Activated CD8-positive, alpha-beta T cell treated with anti-CD3 and anti-CD28 coated beads, Interleukin-2, amount 10 ng/mL, durations not matched to agents 7 days and 5 days (primary cell): ENCODE measurements at places on chromosomes 5 and 9. TPM values are rescaled to one million over a fixed set of nuclear protein-coding genes. Genes with fewer than 3 reads are reported as not detected.

CACNA1B gene
- total RNA-seq, result not detected

ADRA1B gene
- not detected for total RNA-seq

VPS13A gene
- 39.4 TPM for total RNA-seq

AQP3 gene
- total RNA-seq, result 29.9 TPM

FBXW5 gene
- 103 TPM for total RNA-seq

- no peak overlapping the region for H3K27ac ChIP-seq
- H3K4me3 ChIP-seq, result no peak overlapping the region
- H3K27me3 ChIP-seq, result peaks cover 2% of the 10 kb centered on the region
- no peak for DNase-seq
- peaks cover 4% of the 10 kb centered on the region for H3K4me1 ChIP-seq
Measured at GRCh38 chr5:112846556-112846955, 14.5 kb upstream of the SRP19 start.

DNA sequence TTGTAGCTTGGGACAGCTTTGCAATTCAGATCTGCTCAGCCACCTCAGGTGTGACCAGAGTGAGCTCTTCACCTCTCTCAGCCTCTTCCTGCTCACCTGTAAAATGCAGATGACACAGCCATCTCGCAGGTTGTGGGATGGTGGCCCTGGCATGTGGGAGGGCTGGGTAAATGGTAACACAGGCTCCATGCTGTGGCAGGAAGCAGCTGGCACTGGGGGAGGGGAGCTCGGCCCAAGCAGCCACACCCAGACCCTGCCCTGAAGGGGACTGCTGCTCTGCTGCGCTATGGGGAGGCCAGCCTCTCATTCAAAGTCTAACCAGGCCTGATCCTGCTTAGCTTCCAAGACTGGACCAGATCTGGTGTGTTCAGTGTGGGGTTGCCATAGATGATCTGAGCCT is 24.1 kb downstream of the PHF2 start:
- DNase-seq, result no peak
- no peaks in the 10 kb centered on the region for H3K27me3 ChIP-seq
- H3K4me1 ChIP-seq, result peaks cover 36% of the 10 kb centered on the region
- H3K27ac ChIP-seq, result no peak overlapping the region

DNA sequence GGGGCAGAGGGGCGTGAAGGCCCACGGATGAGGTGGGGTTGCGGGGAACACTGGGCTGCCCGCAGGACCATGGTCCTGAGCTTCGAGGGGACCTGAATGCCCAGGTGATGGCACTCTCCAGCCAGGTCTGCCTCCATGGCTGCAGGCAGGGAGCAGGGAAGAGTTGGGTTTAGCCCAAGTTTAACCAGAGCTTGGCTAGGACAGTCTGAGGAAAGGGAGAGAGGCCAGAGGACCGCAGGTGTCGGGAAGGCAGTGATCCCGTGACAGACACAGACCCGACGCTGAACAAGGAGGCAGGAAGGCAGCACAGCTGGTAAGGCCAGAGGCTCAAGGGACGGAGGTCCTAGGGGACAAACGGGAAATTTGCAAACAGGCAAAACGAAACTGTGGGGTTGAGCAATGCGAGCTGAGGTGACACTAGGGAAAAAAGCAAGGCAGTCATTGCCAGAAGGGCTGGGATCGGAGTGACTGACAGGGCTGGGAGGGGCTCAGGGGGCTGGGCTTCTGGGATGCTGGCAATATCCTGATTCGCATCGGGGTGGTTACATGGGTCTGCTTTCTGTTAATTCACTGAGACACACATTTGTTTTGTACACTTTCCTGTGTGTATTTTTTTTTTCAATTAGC is 25.0 kb downstream of the ARPC5L start:
- no peaks in the 10 kb centered on the region for H3K4me1 ChIP-seq
- no peaks in the 10 kb centered on the region for H3K27me3 ChIP-seq
- no peak for DNase-seq
- H3K36me3 ChIP-seq, result peaks cover 40% of the 10 kb centered on the region
- no peak overlapping the region for H3K27ac ChIP-seq

DNA sequence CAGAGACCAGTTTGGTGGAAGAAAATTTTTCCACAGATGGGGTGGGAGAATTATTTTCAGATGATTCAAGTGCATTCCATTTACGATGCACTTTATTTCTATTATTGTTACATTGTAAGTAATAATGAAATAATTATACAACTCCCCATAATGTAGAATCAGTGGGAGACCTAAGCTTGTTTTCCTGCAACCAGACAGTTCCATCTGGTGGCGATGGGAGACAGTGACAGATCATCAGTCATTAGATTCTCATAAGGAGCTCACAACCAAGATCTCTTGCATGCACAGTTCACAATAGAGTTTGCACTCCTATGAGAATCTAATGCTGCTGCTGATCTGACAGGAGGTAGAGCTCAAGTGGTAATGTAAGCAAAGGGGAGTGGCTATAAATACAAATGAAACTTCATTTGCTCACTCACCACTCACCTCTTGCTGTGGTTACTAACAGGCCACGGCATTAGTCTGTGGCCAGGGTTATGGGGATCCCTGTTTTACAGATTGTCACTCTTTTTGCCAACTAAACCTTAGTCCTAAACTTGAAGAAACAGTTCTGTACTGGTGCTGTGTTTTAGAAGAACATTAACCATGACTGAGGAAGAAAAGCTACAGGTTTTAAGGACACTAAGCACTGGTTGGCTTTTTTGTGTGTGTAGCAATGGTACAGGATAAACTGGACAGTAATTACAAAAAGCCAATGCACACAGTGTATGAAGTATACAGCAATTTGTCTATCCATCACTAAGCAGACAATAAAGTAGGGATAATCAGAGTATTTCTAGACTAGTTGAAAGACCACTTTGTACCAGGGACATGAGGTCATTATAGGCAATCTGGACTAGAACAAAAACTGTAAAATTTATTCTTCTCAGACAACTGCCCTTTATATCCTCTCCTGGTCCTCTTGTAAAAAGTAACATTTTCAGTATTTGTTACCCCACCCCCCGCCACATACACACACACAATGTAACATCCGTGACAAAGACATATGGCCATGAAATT is 9.9 kb downstream of the TMEM232 start:
- H3K4me3 ChIP-seq, result no peak overlapping the region
- H3K27ac ChIP-seq, result no peak overlapping the region
- H3K36me3 ChIP-seq, result no peaks in the 10 kb centered on the region
- no peak for DNase-seq

GRCh38 chr5:124103671-124104070 is 591.7 kb downstream of the CSNK1G3 start:
- no peak overlapping the region for H3K4me3 ChIP-seq
- no peak for DNase-seq
- H3K36me3 ChIP-seq, result no peaks in the 10 kb centered on the region
- no peak overlapping the region for H3K27ac ChIP-seq

- DNase-seq, result no peak
- H3K4me1 ChIP-seq, result no peaks in the 10 kb centered on the region
- no peaks in the 10 kb centered on the region for H3K27me3 ChIP-seq
Measured at GRCh38 chr5:54397420-54397819, 58.1 kb upstream of the HSPB3 start.

- H3K27me3 ChIP-seq, result peaks cover 12% of the 10 kb centered on the region
- no peak overlapping the region for H3K27ac ChIP-seq
- no peak for DNase-seq
- no peaks in the 10 kb centered on the region for H3K36me3 ChIP-seq
- H3K4me3 ChIP-seq, result no peak overlapping the region
- H3K4me1 ChIP-seq, result no peaks in the 10 kb centered on the region
Measured at GRCh38 chr9:134318481-134318891, 7.8 kb upstream of the RXRA start.

GRCh38 chr9:111300140-111300735 is 29.8 kb downstream of the OR2K2 start:
- DNase-seq, result no peak
- H3K4me1 ChIP-seq, result no peaks in the 10 kb centered on the region
- no peaks in the 10 kb centered on the region for H3K36me3 ChIP-seq
- peaks cover 4% of the 10 kb centered on the region for H3K27me3 ChIP-seq

DNA sequence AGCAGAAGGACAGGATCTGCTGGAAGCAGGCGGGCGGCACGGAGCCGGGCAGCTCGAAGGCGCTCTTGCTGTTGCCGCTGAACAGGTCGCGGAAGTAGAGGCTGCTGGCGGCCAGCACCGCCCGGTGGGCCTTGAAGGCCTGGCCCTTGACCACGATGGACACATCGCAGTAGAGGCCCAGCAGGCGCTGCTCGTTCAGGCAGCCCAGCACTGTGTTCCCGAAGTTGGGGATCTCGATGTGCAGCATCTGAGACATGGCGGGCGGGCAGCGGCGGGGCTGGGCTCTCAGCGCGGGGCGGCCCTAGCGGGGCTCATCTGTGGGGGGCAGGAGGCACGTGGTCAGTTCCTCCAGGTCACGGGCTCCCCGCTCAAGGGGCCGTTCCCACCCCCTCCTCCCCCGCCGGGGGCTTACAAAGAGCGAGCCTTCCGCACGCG is 44.8 kb downstream of the NACC2 start:
- no peak overlapping the region for H3K4me3 ChIP-seq
- H3K27me3 ChIP-seq, result peaks cover 14% of the 10 kb centered on the region
- peaks cover 4% of the 10 kb centered on the region for H3K4me1 ChIP-seq
- no peak overlapping the region for H3K27ac ChIP-seq
- H3K36me3 ChIP-seq, result no peaks in the 10 kb centered on the region

DNA sequence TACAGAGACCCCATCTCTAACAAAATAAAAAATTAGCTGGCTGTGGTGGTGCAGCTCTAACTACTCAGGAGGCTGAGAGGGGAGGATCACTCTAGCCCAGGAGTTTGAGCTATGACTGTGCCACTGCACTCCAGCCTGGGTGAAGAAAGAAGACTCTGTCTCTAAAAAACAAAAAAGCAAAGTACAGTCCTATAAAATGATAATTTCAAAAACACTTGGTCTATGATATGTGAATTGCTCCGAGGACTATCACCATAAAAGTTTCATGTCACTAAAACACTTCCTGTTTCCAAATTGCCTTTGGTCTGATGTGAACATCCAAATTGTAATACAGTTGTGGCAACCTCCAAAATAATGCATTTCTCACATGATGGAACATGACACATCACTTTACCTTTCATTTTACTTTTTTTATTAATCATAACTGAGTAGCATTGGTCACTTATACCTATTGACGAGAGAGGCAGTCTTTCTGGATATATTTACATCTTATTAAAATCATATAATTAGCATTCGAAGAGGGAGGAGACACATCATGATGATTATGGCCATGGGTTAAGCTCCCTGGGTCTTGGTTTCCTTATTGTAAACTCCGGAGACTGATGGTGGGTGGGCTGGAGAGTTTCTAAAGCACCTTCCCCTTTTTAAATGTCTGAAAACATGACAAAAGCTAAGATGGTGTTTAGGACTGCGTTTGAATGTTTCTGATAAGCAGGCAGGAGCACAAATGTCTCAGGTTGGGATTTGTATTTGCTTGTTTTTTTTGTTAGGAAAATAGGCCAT is 25.8 kb upstream of the CD180 start:
- DNase-seq, result no peak
- peak overlapping the region; percentile 61 for H3K4me3 ChIP-seq
- H3K27me3 ChIP-seq, result no peaks in the 10 kb centered on the region
- peaks cover 23% of the 10 kb centered on the region for H3K36me3 ChIP-seq
- H3K4me1 ChIP-seq, result peaks cover 58% of the 10 kb centered on the region

GRCh38 chr9:108951578-108951977 is 17.4 kb downstream of the ABITRAM start:
- no peak overlapping the region for H3K27ac ChIP-seq
- no peaks in the 10 kb centered on the region for H3K36me3 ChIP-seq
- no peak for DNase-seq
